ENCODE measurements at places on chromosomes 5 and 9.

GRCh38 chr5:79636981-79637733, 24.9 kb downstream of the TENT2 start:
- DNase-seq: no peak

- no peak for DNase-seq
These were observed 261.6 kb downstream of the BNC2 start for GRCh38 chr9:16608906-16609305.

DNA sequence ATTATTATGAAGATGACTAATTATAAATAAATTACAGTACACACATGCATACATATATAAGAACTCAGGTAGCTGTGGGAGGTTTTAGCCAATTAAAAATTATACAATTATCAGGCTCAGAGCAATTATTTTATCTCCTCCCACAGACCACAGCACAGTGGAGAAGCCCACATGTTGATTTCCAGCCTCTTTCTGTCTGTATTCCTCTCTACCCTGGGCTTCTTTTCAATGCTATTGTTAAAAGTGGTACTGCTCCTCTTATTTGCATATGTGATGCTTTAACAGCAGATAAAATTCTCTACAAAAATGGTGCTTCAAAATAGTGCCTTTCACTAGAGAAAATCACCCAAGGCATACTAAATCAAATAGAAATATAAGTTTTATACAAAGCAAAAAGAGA, 218.7 kb downstream of the NFIB start:
- no peak for DNase-seq

GRCh38 chr5:13553896-13554295, 390.6 kb downstream of the DNAH5 start:
- DNase-seq: no peak

- peak; percentile 4 for DNase-seq
These were observed 113.9 kb downstream of the DCP2 start for GRCh38 chr5:113090336-113091106.

DNA sequence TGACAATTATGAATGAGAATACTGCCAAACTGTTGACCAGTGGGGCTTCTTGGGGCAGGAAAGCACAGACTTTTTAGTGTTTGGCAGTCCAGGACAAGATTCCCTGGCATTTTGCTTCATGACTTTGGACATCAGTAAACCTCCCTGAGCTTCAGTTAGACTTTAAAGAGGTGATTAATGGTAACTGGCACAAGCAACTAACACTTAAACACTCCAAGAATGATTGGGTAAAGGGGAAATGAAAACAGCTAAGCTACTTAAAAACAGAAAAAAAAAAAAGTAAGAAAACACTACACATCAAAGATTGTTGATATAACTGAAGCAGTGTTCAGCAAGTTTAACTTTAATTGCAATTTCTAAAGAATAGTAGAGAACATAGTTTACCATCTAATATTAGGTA, 13.4 kb downstream of the PAIP1 start:
- no peak for DNase-seq

All from activated CD4-positive, alpha-beta T cell treated with anti-CD3 and anti-CD28 coated beads, Interleukin-2, amount 50 U/mL, for 16 hours (primary cell).